CD4-positive, CD25-positive, alpha-beta regulatory T cell (primary cell): ENCODE measurements at places on chromosomes 6 and 20.

GRCh38 chr20:3258429-3258828, 19.4 kb upstream of the SLC4A11 start:
- DNase-seq, result no peak

GRCh38 chr6:130811932-130812331, 15.3 kb upstream of the SMLR1 start:
- DNase-seq, result no peak

DNA sequence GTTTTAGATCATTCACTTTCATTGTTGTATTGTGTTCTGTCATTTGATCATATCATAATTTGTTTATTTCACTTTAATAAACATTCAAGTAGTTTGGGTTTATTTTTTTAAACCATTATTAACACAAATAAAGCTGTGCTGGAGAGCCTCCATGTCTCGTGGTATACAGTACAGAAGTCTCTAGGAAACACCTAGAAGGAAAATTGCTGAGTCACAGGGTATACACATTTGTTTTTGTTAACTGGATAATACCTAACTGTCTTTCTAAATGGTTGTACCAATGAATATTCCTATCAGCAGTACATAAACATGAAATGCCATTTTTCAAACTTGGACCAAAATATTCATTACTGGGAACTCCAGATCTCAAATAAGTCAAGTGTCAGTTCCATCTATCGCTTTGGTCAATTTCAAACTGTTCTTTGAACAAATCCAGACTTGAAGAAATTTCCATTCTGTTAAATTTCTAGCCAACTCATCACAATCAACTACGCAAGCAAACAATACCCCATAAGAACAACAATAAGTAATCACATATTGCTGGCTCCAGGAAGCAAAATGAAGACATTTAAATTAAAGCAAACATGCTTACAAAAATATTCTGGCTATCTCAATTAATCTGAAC, 138.1 kb downstream of the ATXN1 start:
- no peak for DNase-seq

DNA sequence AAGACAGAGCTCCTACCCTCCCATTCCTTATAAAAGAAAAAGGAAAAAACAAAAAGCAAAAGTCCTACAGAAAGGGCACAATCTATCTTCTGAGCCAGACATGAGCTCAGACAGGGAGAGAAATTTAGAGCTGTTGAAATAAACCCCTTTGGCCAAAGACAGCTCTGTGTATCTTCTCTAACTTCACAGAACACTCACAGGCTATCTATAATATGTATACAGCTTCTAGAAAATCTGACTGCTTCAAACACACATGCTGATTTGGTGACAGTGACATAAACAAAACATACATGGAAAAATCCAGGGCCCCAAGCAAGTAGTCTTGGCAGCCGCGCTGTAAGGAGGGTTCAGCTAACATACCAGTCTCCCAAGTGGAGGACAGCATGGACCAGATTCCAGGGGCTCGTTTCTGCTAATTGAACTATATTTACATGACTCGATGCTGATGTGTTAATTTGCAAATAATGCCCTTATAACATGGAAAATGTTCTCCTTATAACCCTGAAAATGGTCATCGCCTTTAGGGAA, 37.0 kb downstream of the MTFR2 start:
- no peak for DNase-seq

- DNase-seq, result no peak
Measured at GRCh38 chr6:40551966-40552505, 35.1 kb downstream of the LRFN2 start.

- no peak for DNase-seq
Measured at GRCh38 chr20:8656335-8656734, 412.6 kb upstream of the PLCB4 start.

GRCh38 chr6:153340568-153340967, 209.5 kb upstream of the RGS17 start:
- DNase-seq, result no peak

GRCh38 chr6:26216886-26217713, 129.9 kb downstream of the HFE start:
- peak; percentile 68 for DNase-seq

GRCh38 chr6:36851149-36851614, 11.9 kb upstream of the CPNE5 start:
- peak; percentile 42 for DNase-seq
